ENCODE measurements at places on chromosomes 1 and 21.

GRCh38 chr1:216325946-216326345, 97.3 kb downstream of the USH2A start:
- no peak for DNase-seq

- DNase-seq, result no peak
These were observed 132.2 kb downstream of the ADSS2 start for GRCh38 chr1:244319283-244320132.

DNA sequence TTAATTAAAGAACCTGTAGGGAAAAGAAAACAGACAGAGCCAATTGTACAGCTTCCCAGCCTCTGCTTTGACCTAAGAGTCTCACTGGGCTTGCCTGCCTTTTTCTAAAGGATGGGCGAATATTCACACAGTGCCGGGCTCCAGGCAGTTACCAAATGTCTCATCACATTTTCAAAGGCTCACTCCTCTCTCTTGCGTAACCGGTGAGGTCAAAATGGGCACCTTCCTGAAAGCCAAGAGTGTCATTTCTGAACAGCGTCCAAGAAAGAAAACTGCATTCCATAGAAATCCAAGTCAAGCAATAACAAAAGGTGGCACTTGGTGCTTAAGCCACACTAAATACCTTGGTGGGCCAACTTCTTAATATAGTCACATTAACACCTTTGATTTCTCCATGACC, 710 bp upstream of the PALMD start:
- peak; percentile 81 for DNase-seq

DNA sequence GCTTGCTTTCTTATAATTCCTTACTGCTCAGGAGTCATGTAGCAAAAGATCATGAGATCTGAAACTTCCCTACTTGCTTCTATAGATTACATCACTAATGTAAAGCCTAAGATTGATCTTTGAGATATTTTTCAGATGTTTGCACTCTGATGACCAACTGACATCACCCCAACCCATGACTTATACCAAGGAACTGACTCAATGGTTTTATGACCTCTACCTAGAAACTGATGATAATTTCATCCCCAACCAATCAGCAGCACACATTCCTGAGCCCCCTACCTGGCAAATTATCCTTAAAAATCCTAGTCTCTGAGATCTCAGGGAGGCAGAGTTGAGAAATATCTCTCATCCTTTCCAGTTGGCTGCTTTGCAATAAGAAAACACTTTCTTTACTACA, 122.3 kb upstream of the CAMK1G start:
- no peak for DNase-seq

GRCh38 chr1:12342401-12343003, 112.7 kb downstream of the VPS13D start:
- no peak for DNase-seq

GRCh38 chr1:185960422-185961321, 226.5 kb downstream of the HMCN1 start:
- DNase-seq, result no peak

DNA sequence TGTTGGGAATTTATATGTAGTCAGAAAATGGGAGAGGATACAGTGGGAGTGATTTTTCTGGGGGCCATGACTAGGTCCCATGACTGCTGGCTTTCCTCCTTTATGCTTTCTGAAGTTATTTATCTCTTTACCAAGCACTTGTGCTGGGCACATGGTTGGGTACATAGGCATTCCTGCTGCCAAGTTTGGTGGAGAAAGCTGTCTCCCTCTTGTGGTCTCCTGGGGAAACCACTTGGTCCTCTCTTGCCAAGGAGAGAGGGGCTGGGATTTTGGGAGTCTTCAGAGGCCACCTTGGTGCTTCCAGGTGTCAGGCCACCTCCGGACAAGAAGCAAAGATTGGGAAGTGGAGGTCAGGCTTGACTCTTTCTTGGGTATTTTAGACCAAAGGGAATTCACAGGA, 120.2 kb upstream of the KCNE2 start:
- peak; percentile 60 for DNase-seq

- DNase-seq, result no peak
These were observed 75.6 kb upstream of the KAZN start for GRCh38 chr1:14522926-14523241.

- DNase-seq, result no peak
These were observed 22.2 kb downstream of the LDLRAP1 start for GRCh38 chr1:25565626-25566025.

GRCh38 chr1:6094801-6095505, 49.3 kb downstream of the KCNAB2 start:
- DNase-seq, result no peak

GRCh38 chr1:19690342-19690741, 25.7 kb downstream of the HTR6 start:
- no peak for DNase-seq

- no peak for DNase-seq
These were observed 30.6 kb upstream of the LRRC3 start for GRCh38 chr21:44424608-44425306.

- peak; percentile 82 for DNase-seq
These were observed 655 bp upstream of the KIRREL1 start for GRCh38 chr1:157992833-157993146.

- no peak for DNase-seq
These were observed 149.8 kb upstream of the ETV3 start for GRCh38 chr1:157288006-157288405.

DNA sequence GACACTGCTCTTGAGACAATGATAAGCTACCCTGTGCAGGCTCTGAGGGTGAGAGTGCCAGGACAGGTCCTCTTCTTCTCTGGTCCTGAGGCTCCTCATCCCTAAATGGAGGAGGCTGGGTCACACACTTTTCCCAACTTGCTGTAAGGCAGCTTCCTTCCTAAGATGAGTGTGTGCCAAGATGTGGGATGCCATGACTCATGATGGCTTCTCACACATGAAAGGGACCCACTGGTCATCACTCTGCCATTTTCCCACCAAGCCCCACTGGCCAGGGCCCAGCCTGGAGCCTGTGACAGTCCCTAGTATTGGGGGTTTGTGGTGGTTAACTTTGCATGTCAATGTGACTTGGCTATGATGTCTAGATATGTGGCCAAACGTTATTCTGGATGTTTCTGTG, 54.4 kb downstream of the CNIH3 start:
- DNase-seq, result no peak

GRCh38 chr1:22044690-22045420, 7.7 kb upstream of the CDC42 start:
- DNase-seq, result no peak

DNA sequence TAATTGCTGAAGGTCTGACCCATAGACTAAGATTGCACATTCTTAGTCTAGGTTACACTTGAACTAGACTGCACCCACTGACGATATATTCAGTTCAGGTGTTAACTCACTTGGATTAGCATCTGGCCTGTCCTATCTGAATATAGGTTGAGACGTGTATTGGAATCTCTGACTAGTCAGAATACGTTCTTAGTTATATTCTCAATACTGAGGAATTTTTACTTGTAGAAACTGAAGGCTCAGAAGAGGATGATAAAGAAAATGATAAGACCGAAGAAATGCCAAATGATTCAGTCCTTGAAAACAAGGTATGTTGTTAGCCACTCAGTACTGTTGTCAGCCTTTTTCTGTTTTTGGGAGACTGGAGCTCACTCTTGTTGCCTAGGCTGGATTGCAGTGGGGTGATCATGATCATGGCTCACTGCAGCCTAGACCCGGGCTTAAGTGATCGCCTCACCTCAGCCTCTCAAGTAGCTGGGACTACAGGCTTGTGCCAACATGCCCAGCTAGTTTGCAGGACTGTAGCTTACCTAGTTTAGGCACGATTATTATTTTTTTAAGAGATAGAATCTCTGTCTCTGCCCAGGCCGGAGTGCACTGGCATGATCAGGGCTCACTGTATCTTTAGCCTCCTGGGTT, 10.8 kb downstream of the CCDC17 start:
- no peak for DNase-seq

- DNase-seq, result no peak
These were observed 511.4 kb downstream of the AJAP1 start for GRCh38 chr1:5165762-5166161.

- no peak for DNase-seq
These were observed 1719.5 kb downstream of the MRPL39 start for GRCh38 chr21:23887725-23888306.

- no peak for DNase-seq
These were observed 35.0 kb upstream of the JAK1 start for GRCh38 chr1:65001231-65001792.

DNA sequence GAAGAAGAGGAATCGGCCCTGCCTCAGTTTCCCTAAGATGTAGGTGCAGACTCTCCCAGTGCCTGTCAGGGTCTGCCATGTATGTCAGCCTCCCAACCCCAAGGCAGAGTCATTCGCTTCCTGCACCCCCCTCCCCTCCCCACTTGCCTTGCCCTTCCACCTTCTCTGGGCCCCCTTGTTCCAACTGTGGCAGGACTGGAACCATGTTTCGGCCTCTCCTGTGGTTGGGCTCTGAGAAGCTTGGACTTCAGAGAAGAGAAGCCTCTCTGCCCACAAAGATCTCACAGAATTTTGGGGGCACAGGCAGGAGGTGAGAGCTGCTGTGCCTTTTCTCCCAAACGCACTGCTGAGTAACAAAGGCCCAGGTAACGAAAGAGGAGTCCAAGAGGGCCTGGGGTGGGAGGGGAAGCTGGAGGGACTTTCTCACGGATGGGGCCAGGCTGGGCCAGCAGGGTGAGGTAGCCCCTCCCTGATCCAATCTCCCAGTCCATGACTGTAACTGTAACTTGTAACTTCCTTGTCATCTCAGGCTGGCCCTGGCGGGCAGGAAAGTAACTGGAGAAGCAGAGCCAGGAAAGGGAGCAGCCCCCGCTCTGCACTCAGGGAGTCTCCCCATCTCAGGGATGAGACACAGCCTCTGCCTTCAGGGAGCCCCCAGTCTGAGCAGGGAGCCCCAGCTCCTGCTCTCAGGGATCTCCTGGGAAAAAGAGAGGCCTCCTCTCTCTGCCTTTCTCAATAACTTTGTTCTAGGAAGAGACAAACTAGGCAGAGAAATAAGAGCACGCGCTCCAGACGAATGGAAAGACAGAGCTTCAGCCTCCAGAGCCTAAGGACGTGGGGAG, 11.3 kb downstream of the CRABP2 start:
- no peak for DNase-seq

GRCh38 chr1:228825840-228826484, 90.7 kb downstream of the RHOU start:
- DNase-seq, result no peak

GRCh38 chr1:180299479-180300221, 69.6 kb downstream of the LHX4 start:
- peak; percentile 98 for DNase-seq

GRCh38 chr1:38015978-38016725, 3.6 kb downstream of the UTP11 start:
- DNase-seq, result no peak

GRCh38 chr1:176789571-176790090, 326.7 kb downstream of the PAPPA2 start:
- peak; percentile 63 for DNase-seq

GRCh38 chr1:36446271-36446670, 4.0 kb downstream of the OSCP1 start:
- peak; percentile 73 for DNase-seq
